ENCODE measurements at places on chromosomes 1 and 21. TPM values are rescaled to one million over a fixed set of nuclear protein-coding genes. Genes with fewer than 3 reads are reported as not detected.

GRCh38 chr1:147897789-147898188 is 4.8 kb upstream of the GJA8 start:
- H3K27ac ChIP-seq: no peak overlapping the region
- no peaks in the 10 kb centered on the region for H3K27me3 ChIP-seq
- no peak overlapping the region for H3K4me3 ChIP-seq
- DNase-seq: no peak

DNA sequence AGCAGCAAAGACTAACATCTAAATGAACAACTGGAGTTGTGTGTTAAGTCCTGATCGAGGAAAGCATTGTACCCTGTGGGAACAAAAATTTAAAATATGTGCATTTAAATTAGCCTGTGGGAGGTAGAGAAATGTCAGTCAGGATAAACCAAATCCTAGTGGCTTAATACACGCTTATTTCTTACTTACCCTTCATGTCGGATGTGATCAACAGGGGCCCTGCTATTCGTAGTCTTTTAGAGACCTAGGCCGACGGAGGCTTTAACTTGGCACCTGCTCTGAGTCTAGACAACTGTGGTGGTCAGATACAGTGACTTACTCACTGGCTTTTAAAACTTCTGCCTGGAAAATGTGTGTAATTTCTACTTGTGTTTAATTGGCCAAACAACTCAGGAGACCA is 10.2 kb downstream of the GSTM3 start:
- H3K4me3 ChIP-seq: no peak overlapping the region
- no peak for DNase-seq
- H3K36me3 ChIP-seq: no peaks in the 10 kb centered on the region
- H3K27me3 ChIP-seq: no peaks in the 10 kb centered on the region
- H3K27ac ChIP-seq: no peak overlapping the region
- no peaks in the 10 kb centered on the region for H3K4me1 ChIP-seq

GRCh38 chr1:99546432-99547416 is 99.2 kb upstream of the PALMD start:
- DNase-seq: no peak
- no peak overlapping the region for H3K4me3 ChIP-seq
- no peaks in the 10 kb centered on the region for H3K36me3 ChIP-seq
- no peak overlapping the region for H3K27ac ChIP-seq
- no peaks in the 10 kb centered on the region for H3K27me3 ChIP-seq

- no peak for DNase-seq
- no peaks in the 10 kb centered on the region for H3K27me3 ChIP-seq
- H3K4me1 ChIP-seq: no peaks in the 10 kb centered on the region
- no peaks in the 10 kb centered on the region for H3K36me3 ChIP-seq
Observed at GRCh38 chr1:212478467-212479025, 45.8 kb downstream of the NENF start.

Gene RPTN
- not detected for polyA plus RNA-seq

DNA sequence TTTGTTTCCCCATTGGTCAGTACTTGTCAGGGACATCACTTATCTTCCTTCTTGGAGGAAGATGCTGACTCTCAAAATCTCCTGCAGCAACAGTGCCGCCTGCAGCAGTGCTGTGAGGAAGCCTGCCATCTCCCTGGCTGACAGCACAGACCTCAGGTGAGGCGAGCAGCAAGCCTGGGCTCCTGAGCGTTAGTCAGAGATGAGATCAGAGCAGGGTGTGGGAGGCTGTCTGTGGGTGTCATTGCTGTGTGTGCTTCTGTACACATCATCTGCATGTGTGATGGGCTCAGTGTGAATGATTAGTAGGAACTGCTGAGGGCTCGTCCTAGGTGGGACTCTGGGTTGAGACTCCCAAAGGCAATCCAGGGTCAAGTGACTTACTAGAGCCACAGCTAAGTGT is 6.1 kb downstream of the STRIP1 start:
- DNase-seq: no peak
- H3K4me1 ChIP-seq: peaks cover 4% of the 10 kb centered on the region
- H3K27me3 ChIP-seq: no peaks in the 10 kb centered on the region

Gene COL11A1
- polyA plus RNA-seq: 0.01 TPM

DNA sequence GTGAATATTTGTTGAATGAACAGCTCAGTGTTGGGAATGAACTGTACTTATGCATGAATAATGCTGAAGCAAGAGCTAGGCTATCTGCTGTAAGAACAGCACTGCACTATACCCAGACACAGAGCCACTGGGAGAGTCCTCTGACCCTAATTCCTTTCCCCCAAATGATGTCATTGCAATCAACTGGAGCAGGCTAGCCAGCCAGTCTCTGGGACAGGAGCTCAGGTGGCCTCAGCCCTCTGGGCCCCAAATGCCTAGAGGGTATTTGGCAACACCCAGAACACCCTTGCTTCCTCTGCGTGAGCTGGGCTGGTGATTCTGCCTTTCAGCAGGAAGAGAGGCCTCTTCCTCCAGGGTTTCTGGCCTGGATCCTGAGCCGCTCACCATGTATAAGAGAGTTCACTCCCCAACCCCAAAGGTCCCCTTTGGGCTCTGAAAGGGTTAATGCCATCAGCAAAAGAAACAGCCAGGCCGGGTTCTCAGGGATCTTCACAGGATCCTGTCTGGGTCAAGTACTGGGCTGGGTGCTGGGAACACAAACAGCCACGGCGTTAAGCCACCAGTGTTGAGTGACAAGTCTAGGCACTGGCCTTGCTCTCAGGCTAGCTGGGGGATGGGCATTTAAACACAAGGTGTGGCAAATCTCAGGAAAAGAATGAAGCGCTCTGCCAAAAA is 3.7 kb upstream of the PADI4 start:
- H3K4me1 ChIP-seq: no peaks in the 10 kb centered on the region
- no peaks in the 10 kb centered on the region for H3K27me3 ChIP-seq
- H3K36me3 ChIP-seq: no peaks in the 10 kb centered on the region
- H3K27ac ChIP-seq: peak overlapping the region; percentile 3
- DNase-seq: no peak

DNA sequence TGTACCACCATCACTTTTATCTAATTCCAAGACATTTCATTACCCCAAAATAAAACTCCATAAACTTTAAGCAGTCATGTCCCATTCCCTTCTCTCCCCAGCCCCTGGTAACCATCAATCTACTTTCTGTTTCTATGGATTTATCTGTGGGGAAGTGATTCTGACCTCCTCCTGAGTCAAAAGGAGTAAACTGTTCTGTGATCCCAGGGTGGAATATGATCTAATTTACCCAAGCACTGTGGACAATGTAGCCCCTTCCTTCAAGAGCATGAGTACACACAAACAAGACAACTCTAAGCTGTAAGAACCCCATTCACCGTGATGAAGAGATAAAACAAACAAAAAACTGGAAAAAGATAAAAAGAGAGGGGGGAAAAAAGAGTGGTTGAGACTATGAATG is 77.9 kb downstream of the PLPP3 start:
- peaks cover 9% of the 10 kb centered on the region for H3K36me3 ChIP-seq
- DNase-seq: no peak
- H3K27me3 ChIP-seq: no peaks in the 10 kb centered on the region
- H3K4me3 ChIP-seq: no peak overlapping the region

Gene TIE1
- 7.3 TPM for polyA plus RNA-seq

DNA sequence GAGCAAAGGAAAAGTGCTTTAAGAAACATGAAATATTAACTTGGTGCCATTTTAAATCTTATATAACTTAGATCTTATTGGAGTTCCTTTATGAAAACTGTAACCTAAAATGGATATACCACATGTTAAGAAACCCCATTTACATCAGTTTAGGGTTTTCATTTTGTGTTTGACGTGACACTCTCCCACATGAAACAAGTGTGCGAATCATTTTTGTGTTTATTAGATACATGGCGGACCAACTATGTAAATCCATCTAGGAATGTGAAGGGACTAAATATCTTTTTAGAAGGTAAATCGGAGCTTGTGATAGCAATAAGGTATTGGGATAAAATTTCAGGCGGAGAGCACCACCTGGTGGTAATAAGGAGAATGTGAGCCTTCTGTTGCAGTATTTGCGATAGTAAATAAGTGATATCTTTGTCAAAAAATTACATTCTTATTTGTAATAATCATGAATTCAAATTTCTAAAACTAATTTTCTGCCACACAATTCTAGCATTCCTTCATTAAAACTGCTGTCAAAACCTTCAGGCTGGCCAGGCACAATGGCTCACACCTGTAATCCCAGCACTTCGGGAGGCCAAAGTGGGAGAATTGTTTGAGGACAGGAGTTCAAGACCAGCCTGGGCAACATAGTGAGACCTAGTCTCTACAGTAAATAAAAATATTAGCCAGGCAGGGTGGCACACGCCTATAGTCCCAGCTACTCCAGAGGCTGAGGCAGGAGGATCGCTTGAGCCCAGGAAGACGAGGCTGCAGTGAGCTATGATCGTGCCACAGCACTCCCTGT is 31.3 kb downstream of the SMAP2 start:
- H3K4me1 ChIP-seq: peaks cover 15% of the 10 kb centered on the region
- DNase-seq: no peak
- peaks cover 15% of the 10 kb centered on the region for H3K36me3 ChIP-seq
- H3K27me3 ChIP-seq: no peaks in the 10 kb centered on the region
- H3K27ac ChIP-seq: no peak overlapping the region

Gene TMPRSS15
- polyA plus RNA-seq: not detected

DNA sequence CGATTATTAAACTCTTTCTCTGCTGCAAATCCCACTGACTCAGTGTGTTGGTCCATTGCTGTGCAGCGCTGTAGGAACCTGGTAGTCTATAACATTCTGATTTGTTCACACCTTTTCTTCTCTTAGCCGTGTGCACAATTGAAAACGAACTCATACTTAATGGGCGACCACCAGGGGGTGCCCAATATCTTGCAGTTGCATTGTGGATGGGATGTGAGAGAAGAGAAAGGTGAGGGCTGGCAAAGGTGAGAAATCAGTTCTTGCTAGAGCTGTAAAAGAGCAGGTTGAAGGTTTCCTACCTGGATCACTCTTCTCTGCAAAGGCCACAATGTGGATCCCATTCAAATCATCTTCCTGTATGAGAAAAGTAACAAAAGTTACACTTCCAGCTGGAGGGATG is 51.0 kb downstream of the CASQ2 start:
- no peak overlapping the region for H3K4me3 ChIP-seq
- H3K4me1 ChIP-seq: no peaks in the 10 kb centered on the region
- no peaks in the 10 kb centered on the region for H3K36me3 ChIP-seq
- H3K27ac ChIP-seq: no peak overlapping the region
- no peaks in the 10 kb centered on the region for H3K27me3 ChIP-seq
- DNase-seq: peak; percentile 63

DNA sequence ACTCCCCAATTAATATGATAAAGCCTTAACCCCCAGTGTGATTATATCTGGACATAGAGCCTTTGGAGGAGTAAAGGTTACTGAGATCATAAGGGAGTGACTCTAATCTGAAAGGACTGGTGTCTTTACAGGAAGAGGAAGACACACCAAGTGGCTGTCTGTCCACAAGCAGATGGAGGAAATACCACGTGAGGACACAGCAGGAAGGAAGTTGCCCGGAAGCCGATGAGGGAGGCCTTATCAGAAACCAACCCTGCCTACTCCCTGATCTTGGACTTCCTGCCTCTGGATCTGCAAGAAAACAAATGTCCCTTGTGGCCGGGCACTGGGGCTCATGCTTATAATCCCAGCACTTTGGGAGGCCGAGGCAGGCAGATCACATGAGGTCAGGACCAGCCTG is 110.3 kb upstream of the CHRM3 start:
- DNase-seq: no peak
- H3K36me3 ChIP-seq: no peaks in the 10 kb centered on the region
- no peaks in the 10 kb centered on the region for H3K4me1 ChIP-seq
- no peak overlapping the region for H3K27ac ChIP-seq
- H3K4me3 ChIP-seq: no peak overlapping the region
- H3K27me3 ChIP-seq: no peaks in the 10 kb centered on the region

- H3K4me1 ChIP-seq: peaks cover 15% of the 10 kb centered on the region
- H3K36me3 ChIP-seq: peaks cover 70% of the 10 kb centered on the region
- no peak for DNase-seq
- no peak overlapping the region for H3K4me3 ChIP-seq
- H3K27me3 ChIP-seq: no peaks in the 10 kb centered on the region
Observed at GRCh38 chr1:38018864-38019343, 6.4 kb downstream of the UTP11 start.

Gene ELAVL4
- polyA plus RNA-seq: not detected

Gene FAM163A
- polyA plus RNA-seq: 0.07 TPM

DNA sequence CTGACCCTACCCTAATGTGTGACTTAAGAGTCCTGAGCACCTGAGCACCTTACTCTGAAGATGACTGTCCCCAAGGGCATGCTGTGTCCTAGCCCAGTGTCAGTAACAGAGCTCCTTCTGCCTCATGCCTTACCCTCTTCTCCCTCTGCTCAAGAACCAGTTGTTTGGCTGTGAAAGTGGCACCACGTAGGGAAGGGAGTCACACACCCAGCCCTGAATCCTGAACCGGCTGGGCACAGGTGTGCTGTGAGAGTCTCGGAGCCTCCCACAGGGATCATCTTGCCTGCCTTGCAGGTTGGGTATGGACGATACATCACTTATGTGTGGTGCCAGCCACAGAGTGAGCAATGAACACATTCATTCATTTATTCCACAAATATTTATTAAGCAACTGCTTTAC is 220.6 kb downstream of the DYRK1A start:
- no peaks in the 10 kb centered on the region for H3K27me3 ChIP-seq
- no peak overlapping the region for H3K4me3 ChIP-seq
- no peaks in the 10 kb centered on the region for H3K4me1 ChIP-seq
- H3K36me3 ChIP-seq: no peaks in the 10 kb centered on the region
- no peak for DNase-seq

- no peak for DNase-seq
- no peaks in the 10 kb centered on the region for H3K27me3 ChIP-seq
Observed at GRCh38 chr21:46247699-46248421, 19.3 kb upstream of the LSS start.

DNA sequence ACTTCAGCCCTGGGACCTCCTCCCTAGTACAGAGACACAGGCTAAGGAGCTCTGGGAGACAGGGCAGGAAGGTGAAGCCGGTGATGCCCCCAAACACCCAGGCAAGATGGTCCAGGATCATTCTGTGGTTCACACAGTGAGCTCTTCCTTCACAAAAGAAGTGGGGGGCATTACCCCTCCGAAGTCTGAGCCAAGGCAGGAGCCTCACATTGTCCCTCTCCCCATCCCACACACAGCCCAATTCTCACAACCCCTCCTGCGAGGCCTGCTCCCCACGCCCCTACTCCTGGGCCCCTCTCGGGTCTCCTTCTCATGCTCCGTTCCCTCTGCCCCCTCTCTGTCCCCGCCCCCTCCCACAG is 10.7 kb downstream of the MEF2D start:
- H3K27me3 ChIP-seq: no peaks in the 10 kb centered on the region
- H3K4me1 ChIP-seq: peaks cover 65% of the 10 kb centered on the region
- H3K27ac ChIP-seq: no peak overlapping the region

GRCh38 chr1:47823040-47823808 is 174.0 kb downstream of the TRABD2B start:
- DNase-seq: no peak
- no peak overlapping the region for H3K27ac ChIP-seq
- no peaks in the 10 kb centered on the region for H3K36me3 ChIP-seq
- H3K4me3 ChIP-seq: no peak overlapping the region

GRCh38 chr1:23601968-23602876 is 42.9 kb upstream of the ID3 start:
- H3K4me3 ChIP-seq: no peak overlapping the region
- no peak for DNase-seq
- no peaks in the 10 kb centered on the region for H3K36me3 ChIP-seq
- no peak overlapping the region for H3K27ac ChIP-seq
- H3K4me1 ChIP-seq: no peaks in the 10 kb centered on the region
- no peaks in the 10 kb centered on the region for H3K27me3 ChIP-seq

All from liver (tissue), 10 donors.